ENCODE measurements at places on chromosomes 7 and 10.

DNA sequence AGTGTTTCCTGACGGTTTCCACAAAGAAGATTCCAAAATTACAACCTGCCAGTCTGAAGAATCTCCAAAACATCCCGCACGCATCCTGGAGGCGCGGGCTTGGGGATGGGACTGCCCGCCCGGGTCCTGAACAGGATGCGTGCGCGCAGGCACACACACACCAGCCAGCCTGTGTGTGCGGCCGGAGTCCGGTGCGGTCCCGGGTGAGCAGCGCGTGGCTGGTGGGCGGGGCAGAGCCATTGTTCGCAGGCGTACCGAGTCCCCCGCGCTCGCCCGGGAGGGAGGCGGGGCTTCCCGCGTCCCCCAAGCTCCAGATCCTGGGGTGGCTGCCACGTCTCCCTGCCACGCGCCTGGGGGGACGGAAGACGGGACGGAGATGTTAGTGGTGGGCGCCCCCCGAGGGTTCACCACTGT lies 675 bp upstream of the SCD start:
- DNase-seq: peak; percentile 28

GRCh38 chr7:74396993-74397392 lies 56.7 kb upstream of the GTF2IRD1 start:
- no peak for DNase-seq

- no peak for DNase-seq
Observed at GRCh38 chr7:33452805-33453502, 323.6 kb downstream of the BBS9 start.

DNA sequence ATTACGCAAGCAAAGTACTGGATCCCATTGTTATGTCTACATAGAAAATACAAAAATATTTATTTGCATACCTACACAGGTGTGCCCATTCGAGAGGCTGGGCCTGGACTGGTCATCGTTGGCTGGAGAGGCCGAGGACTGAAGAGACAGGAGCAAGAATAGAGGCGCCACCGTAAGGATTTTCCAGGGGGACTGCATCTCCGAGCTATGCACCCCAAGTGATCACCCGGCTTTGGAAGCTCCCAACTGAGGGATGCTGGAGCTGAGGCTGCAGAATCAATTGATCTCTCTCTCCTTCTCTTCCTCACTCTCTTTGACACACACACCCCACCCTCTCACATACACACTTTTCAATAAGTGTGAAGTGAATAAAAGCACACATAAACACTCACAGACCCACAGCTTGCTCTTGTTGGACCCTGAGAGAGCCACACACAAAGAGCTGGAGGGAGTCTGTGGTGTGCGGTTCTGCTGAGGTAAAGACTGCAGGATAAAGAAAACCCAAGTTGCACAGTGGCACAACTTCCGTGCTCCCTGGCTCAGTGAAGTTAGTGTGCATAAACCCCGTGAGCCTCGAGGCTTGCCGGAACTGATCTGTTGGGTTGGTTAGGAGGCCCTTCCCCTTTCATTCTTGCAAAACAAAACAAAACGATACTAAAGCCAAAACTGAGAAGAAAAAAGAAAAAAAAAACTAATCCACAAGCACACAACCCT lies at the start of gene AOAH:
TSS of gene AOAH (minus strand) at position 544 of the 714 bp plus-strand sequence. CDS start at position 198, 346 bp downstream.
- DNase-seq: peak; percentile 60

- no peak for DNase-seq
Observed at GRCh38 chr10:126073606-126074005, 177.2 kb downstream of the FANK1 start.

- DNase-seq: no peak
Observed at GRCh38 chr7:16609842-16610450, 35.6 kb downstream of the ANKMY2 start.

- no peak for DNase-seq
Observed at GRCh38 chr7:69880840-69881239, 282.6 kb downstream of the AUTS2 start.

DNA sequence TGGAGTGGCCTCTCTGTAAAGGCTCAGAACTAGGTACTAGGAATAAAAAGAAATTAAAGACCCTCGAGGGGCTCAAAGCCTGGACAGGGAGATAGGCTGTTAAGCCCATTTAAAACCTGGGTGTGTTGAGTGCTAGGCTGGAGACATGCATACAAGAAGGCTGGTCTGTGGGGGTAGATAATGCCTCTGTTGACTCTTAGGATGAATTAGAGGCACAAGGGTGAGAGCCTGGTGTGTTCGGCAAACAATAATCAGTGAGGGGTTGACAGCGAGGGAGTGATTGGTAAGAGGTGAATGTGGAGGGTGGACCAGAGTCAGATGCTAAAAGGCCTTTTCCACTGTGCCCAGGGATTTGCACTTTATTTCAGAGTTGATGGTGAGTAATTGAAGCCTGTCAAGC lies 12.7 kb downstream of the GSTO2 start:
- DNase-seq: no peak

DNA sequence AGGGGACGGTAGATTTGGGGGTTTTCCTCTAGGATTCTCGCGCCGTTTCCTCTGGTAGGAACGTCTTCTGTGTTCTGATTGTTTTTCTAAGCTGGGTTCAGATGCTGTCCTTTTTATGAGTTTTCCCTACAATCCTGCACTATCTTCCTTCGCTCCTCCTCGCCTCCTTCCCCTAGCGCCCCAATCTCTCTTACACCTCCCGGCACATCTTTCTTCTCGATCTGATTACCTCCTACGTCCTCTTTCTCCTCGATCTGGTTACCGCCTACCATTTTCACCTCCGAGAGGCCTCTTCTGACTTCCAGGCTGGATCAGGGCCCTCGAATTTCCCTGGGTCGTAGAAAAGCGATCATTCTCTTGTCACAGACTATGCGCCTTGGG lies 413 bp downstream of the BUD31 start:
- no peak for DNase-seq

GRCh38 chr10:133023216-133023843 lies 64.4 kb upstream of the ADGRA1 start:
- DNase-seq: no peak

GRCh38 chr7:119984247-119984646 lies 288.7 kb upstream of the KCND2 start:
- DNase-seq: no peak

GRCh38 chr10:408236-408635 lies 273.0 kb downstream of the ZMYND11 start:
- DNase-seq: no peak

DNA sequence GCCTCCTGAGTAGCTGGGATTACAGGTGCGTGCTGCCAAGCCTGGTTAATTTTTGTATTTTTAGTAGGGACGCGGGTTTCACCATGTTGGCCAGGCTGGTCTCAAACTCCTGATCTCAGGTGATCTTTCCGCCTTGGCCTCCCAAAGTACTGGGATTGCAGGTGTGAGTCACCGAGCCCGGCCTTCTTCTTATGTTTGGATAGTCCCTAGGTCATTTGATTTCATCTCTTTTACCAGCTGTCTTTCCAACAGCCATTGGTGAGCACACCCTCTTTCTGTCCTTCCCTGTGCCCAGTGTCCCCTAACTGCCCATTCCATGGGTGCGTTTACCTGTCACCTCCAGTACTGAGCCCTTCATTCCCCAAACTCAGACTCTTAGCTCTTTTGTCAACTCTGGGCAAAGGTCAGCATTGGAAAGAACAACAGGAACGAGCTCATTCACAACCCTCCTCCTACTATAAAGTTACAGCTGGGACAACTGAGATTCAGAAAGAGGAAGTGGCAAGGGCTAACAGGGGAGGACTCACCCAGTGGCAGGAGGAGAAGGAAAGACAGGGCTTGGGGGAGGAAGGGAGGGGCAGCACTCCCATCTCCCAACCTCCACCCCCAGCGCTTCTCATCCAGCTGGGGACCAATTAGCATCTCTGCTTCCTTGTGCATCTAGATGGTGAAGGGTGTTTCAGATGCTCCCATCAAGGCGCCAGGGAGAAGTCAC lies 5.6 kb downstream of the SSC4D start:
- DNase-seq: no peak

- peak; percentile 16 for DNase-seq
Observed at GRCh38 chr10:5317547-5318107, 47.1 kb upstream of the UCN3 start.

- DNase-seq: no peak
Observed at GRCh38 chr7:114755856-114756255, 166.0 kb upstream of the MDFIC start.

DNA sequence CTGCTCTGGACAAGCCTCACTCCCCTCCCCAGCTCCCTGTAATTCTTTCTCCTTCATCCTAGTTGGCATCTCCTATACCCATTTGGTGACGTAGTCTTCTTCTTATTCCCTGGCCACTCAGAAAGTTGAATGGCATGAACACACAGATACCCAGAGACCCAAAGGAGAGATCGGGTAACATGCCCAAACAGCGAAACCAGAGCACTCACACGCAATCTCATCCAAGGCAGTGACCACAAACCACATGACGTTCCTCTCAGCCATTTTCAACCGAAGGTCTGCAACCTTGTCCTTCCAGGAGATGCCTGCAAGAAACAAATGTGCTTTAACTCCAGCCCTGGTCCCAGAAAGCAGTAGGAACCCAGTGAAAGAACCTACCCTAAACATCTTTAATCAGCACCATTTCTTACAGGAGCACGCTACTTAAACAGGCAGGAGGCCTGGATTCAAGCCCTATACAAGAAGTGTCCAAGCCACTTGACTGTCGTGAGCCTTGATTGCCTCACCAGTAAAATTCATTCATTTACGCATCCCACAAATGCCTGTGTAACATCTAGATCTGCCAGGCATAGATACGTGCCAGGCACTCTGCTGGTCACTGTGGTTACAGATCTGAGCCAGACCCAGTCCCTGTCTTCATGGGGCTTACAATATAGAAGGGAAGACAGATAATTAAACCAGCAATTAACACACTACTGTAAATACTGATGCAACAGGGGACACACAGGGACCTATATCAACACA lies 37.1 kb downstream of the XPNPEP1 start:
- no peak for DNase-seq

- no peak for DNase-seq
Observed at GRCh38 chr7:28091190-28091589, 89.4 kb downstream of the JAZF1 start.

GRCh38 chr7:51045319-51046102 lies 262.8 kb upstream of the GRB10 start:
- DNase-seq: no peak

- no peak for DNase-seq
Observed at GRCh38 chr10:53006663-53007526, 234.3 kb upstream of the MBL2 start.

DNA sequence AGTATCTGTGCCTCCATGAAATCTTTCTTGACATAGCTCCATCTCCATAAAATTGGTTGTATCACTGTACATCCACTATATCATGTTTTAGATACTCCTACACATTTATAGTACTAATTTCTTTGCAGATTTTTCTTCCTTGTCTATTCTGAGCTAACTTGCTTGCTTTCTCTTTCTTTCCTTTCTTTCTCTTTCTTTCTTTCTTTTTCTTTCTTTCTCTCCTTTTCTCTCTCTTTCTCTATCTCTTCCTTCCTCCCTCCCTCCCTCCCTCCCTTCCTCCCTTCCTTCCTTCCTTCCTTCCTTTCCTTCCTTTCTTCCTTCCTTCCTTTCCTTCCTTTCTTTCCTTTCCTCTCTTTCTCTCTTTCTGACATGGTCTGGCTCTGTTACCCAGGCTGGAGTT lies 23.7 kb downstream of the TASOR2 start:
- no peak for DNase-seq

GRCh38 chr10:1230138-1230537 lies 174.0 kb downstream of the WDR37 start:
- DNase-seq: no peak

DNA sequence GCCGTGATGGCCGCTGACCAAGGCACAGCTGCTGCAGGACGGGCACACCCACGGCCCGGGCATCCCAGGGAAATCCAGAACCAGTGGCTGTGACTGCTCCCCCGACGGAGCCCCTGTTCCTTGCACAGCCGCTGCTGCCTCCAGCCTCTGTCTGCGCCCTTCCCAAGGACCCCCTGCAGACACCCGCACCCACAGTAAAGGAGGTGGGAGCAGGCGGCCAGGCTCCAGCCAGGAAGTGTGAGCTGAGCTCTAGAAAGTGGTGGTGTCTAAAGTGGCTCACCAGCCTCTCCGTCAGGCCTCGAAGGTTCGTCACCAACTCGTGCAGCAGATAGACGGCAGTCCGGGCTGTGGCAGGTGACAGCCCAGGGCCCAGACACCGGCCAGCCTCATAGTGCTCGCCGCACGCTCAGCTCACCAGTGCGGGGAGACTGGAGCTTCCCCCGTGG lies 306.7 kb downstream of the DNAJB6 start:
- no peak for DNase-seq

DNA sequence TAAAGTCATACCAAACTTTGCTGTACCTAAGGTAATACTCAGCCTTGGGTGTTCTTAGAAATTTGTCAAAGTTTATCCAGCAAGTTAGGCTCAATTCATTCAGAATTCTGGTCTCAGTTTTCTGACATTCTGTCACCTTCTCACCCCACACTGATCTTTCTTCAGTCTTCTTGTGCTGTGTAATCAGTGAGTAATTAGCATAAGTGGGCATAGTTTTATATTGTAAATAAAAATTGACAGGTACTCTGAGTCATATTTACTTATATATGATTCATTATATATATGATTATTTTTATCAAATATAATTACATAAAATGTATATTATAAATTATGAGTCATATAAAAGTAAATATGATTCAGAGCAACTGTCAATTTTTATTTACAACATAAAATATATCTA lies 170.9 kb upstream of the MAGI2 start:
- DNase-seq: no peak

- no peak for DNase-seq
Observed at GRCh38 chr10:1573334-1573969, 163.9 kb downstream of the ADARB2 start.

DNA sequence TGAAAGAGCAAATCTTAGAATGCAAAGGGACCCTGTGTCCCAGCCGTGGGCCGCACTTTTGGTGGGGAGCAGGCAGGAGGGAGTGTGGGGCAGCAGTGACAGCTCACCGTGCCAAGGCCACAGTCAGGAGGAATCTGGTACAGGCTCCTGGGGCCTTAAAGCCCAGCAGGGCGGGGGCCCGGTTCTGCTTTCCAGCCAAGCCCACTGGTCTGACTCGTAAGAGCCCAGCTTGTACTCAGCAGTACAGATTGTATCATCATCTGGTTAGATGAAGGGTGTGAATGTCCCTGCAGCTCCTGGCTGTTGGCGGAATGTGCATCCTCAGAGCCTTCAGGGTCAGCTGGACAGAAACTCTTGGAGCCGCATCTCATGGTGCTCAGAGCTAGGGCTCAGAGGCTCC lies 30.5 kb upstream of the TRIM8 start:
- DNase-seq: no peak

- DNase-seq: no peak
Observed at GRCh38 chr7:56810466-56810865, 321.8 kb downstream of the ZNF479 start.

DNA sequence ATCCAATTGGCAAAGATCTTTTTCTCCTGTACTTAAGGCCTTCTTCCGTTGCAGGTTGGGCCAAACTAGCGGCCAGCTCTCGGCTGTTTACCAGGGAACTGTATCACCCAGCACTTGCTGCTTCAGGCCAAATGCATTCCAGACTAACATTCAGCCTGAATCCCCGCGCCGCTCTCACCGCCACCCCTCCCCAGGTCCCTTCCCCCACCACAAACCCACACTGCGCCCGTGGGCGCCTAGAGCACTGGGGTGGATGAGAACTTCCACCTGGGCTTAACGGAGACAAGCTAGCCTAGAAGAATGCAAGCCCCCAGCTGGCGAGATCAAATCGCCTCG lies 676 bp downstream of the TCAF1 start:
- no peak for DNase-seq

All from T-helper 22 cell (primary cell).